ENCODE measurements at places on chromosomes 12 and 14. TPM values are rescaled to one million over a fixed set of nuclear protein-coding genes. Genes with fewer than 3 reads are reported as not detected.

Gene DPPA3
- not detected for total RNA-seq

- DNase-seq = no peak
Measured at GRCh38 chr14:66432334-66432733, 53.8 kb upstream of the CCDC196 start.

DNA sequence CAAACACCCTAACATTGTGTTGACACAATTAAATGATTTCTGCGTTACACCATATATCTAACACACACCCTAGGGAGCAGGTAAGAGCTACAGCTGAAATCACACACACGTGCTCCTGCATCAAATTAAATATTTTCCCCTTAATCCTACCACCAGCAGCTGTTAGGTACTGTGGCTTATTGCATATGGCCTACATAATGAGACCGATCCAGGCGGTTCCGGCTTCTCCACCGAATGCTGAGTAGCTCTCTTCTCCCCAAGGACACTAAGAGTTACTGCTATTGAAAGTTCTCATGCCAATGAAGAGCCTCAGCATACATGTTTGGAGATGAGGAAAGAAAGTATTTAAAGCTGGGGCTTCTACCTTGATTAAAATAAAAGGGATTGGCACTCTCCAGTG lies 472.2 kb upstream of the STXBP6 start:
- no peak for DNase-seq

DNA sequence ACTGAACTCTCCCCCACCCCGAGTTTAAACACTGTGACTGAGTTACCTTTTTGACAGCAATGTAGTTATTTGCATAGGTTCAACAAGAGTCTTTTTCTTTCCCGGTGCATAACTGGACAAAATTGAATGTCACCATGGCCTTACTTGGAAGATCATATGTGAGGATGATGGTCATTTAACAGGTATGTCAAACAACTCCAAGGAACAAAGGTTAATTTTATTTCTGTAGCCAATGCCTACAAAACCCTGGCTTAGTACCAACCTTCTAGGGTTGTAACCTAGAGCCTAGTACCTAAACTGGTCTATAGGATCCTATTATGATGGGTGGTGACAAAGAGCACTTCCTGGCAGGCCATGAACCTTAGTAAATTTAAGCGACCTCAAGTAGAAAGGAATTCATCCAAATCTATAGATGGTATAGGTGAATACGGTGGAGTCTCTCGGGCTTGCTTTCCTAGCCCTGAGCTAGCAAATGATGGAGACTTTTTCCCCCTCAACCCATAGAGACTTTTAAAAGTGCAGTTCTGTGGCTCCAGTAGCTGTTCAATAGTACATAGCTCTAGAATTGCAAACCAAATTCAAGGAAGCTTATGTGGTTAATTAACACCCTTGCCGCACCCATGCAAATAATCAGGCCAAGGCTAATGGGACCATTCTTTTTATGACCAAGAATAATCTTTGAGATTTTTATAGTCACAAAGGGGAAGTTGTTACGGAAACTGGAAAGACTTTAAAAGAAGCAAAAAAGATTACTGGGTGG lies 89.0 kb downstream of the SLC38A1 start:
- DNase-seq = no peak

Gene AMN
- 0.23 TPM for total RNA-seq

- DNase-seq = no peak
Measured at GRCh38 chr14:73752297-73752992, 38.3 kb upstream of the PNMA1 start.

DNA sequence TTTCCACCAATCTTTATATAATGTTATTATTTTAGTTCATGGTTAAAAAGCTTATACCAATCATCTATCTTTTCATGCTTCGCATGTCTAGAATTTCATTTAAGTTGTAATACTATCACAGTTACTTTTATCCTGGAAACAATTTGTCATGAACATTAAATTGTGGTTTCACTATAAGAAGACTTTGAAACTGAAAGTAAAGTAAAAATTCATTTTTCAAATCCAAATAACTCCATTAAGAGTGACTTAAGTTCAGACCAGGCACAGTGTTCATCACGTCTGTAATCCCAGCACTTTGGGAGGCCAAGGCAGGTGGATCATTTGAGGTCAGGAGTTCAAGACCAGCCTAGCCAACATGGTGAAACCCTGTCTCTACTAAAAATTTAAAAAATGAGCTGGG lies 12.4 kb downstream of the ESR2 start:
- DNase-seq = no peak

DNA sequence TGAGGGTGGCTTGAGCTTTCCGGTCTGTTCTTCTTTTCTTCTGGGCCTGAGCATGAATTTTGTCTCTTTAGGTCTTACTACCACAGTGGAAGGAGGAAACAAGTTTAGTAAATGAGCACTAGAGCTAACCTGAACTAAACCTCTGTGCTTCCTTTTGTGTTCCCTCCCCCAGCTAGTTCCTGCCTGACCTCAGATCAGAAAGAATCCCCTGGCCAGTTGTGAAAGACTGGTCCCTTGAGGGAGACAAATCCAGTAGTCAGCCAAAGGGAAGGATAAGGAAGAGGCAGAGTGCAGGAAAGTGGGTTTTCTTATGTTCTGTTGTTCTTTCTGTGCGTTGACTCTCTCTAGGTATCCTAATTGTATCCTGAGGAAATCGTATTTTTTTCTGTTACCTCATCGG lies 17.5 kb downstream of the ZNF664 start:
- DNase-seq = no peak

Gene MIP
- not detected for total RNA-seq

DNA sequence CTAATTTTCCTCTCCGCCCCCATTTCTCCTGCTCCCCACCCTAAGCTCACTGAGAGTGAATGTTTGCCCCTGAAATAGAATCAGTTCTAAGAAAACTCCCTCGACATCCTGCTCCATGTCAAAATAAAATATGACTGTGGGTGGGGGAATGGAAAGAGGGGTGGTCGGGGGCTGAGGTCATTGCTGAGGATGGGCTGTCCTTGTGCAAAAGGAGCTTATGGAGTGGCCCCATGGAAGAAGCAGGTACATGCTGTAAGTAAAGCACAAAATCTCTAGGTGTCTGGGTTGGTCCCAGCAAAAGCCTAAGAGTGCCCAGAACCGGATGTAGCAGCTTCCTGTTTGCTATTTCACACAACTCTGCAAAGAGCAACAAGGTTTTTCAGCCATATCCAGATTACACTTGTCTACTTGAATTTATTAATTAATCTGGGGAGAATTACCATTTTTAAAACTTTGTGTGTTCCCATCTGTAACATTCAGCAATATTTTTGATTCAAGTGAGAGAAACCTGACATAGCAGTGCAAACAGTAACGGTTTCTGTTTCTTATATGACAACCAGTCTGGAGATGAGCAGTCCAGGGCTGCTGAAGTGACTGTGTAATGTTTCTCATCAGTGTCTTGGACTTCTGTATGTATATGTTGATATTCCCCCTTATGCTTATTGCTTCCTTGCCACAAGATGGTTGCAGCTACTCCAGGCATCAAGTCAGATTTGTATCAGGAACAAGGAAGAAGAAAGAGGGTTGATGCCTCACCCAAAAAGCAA lies 40.4 kb upstream of the GZMB start:
- DNase-seq = no peak

GRCh38 chr12:29226616-29227015 lies 77.5 kb downstream of the FAR2 start:
- DNase-seq = no peak

DNA sequence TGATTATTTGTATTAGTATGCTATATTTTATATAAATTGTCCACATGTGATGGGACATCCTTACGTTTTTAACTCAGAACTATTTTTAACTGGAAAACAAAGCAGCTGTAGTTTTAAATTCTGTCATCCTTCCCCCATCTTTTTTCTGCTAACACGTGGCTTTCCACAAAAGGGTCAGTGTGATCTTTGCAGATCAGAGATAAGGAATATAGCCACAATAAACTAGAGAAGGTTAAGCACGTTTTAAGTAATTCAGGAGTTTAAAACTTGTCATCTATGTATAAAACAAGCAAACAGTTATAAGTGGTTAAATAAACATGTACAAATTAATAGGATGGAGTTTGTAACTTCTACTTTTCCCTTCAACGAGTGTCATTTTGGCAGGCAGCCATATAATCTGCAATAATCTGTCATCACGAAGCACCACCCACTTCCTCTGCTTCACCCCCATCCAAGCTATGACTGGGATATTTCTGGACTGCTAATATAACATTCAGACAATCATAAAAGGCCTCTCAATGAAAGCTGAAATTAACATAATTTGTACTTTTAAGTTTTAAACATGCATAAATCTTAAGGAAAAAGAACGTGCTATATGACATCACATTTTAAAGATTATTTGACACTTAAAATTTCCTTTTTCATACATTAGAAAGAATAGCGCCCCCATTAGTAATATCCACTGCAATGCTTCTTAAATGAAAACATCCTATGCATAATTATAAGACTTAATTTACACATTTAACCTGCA lies 15.3 kb downstream of the TAOK3 start:
- DNase-seq = no peak

Gene CLEC6A
- total RNA-seq = not detected

DNA sequence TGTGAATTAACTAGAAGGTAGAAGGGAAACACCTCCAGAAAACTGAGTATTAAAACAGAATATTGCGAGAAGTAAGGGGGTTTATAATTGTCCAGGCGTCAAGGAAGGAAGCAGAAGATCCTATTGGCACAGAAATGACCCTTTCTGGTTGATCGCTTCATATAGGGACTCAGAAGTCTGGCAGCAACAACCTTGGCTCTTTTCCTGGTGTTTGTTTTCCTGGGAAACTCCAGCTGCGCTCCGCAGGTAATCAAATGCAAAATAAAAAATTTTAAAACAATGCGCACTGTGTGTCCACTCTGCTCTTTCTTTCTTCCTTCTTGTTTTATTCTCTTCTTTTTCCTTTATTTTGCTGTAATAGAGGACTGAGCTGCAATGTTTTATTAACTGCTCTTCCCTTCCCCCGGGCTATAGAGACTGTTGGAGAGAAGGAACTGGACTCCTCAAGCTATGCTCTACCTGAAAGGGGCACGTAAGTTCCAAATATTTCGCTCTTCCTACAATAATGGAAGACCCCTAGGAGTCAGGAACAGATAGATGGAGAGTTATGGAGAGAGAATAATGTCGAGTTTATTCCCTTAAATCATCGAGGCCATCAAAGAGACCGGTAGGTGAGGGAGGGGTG lies 737 bp downstream of the SPX start:
- DNase-seq = no peak

Gene RHEBL1
- 2.1 TPM for total RNA-seq

Gene SRSF5
- total RNA-seq = 377 TPM

DNA sequence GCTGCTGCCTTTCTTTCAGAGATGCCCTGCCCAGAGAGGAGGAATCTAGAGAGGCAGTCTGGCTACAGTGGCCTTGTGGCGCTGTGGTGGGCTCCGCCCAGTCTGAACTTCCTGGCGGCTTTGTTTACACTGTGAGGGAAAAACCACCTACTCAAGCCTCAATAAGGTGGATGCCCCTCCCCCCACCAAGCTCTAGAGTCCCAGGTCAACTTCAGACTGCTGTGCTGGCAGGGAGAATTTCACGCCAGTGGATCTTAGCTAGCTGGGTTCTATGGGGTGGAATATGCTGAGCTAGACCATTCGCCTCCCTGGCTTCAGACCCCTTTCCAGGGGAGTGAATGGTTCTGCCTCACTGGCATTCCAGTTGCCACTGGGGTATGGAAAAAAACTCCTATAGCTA lies 25.6 kb downstream of the SPATA7 start:
- no peak for DNase-seq

DNA sequence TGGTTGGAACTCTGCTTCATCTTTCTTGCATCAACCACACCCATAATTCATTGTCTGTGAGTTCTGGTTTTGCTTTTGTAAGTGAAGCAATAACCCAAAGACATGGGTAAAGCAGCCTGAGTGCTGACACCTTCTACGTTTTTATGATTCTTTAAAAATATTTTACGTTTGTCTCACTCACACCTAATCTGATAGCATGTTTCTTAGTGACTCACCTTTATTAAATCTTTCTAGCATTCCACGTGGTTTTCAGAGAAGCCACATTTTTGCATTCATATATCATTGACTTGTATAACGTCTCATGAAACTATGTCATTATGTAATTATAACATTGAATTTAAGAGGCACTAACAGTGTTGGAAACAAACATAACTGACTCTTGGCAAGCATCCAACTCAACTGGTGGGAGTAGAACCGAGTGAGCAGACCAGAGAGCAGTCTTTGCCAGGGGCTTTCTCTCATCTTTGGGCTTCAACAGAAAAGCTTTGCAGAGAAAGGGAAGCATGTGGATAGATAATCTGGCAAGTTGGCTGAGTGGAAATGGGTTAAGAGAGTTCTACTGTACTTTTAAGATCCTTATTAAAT lies 118.8 kb downstream of the TPH2 start:
- DNase-seq = no peak

- no peak for DNase-seq
Measured at GRCh38 chr14:23610090-23610814, 25.9 kb upstream of the DHRS2 start.

- DNase-seq = no peak
Measured at GRCh38 chr12:3311027-3311402, 180.0 kb upstream of the PRMT8 start.

GRCh38 chr14:93128725-93129459 lies 13.2 kb upstream of the ITPK1 start:
- DNase-seq = no peak

- DNase-seq = no peak
Measured at GRCh38 chr14:56221382-56222128, 103.3 kb downstream of the PELI2 start.

DNA sequence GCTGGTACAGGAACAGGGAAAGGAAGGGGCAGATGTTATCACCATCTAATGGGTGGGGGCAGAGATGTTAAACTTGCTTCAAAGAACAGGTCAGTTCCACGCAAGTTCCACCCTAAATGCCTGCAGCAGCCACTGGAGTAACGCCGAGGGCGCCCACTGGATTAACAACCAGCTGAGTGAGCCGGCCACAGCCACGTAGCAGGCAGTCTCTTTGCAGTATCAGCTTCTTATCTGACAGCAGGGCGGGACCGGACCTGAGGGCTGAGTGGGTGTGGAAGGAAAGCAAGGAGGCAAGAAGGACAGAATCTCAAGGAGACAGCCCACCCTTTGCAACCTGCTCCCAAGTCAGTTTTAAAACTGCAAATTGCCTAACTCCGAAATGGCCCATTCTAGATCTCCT lies 38.4 kb upstream of the FOXN3 start:
- DNase-seq = no peak

Gene TMTC1
- 13.1 TPM for total RNA-seq

- DNase-seq = no peak
Measured at GRCh38 chr14:104349950-104350349, 211.6 kb downstream of the KIF26A start.

- no peak for DNase-seq
Measured at GRCh38 chr12:62291864-62292760, 31.9 kb downstream of the USP15 start.

GRCh38 chr12:80316222-80316621 lies 127.8 kb upstream of the PTPRQ start:
- DNase-seq = no peak

DNA sequence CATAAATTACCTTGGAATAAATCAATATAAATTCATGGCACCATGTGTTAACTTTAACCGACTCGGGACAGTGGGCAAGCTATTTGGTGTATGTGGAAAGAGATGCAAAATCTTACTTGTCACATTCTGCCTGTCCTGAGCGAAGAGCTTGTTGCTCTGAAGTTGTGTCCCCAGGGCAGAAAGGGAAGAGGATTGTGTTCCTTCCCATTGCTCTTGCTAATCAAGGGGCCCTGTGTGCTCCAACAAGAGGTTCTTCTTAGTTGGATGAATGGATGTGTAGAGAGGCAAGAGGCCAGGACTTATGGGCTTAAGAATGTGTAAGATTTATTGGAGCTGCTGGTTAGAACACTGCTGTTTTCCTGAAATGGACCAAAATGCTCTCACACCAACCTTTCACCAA lies 36.5 kb upstream of the FRS2 start:
- no peak for DNase-seq

All from neural crest cell (in vitro differentiated cells).